Brain pericyte (primary cell): ENCODE measurements at places on chromosomes 3 and 15.

DNA sequence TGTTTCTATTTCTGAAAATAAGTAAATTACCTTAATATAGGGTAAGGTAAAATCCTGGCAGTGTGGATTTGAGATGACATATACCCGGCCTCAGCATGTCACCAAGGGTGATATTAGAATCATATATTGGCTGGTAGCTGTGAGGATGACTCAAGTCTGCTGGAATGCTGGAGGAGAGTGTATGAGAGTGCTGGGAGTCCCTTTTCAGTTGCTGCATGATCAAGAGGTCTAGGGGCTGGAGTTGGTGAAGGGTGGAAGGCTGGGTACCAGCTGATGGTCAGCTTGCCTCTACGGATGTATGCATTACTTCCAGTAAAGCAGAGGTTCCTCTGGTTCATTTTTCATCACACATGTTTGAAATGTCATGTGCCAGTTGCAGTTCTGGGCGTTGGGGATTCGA is 40.6 kb downstream of the SLC25A26 start:
- DNase-seq, result no peak

- DNase-seq, result no peak
Measured at GRCh38 chr3:62090066-62090465, 283.3 kb downstream of the FEZF2 start.

- DNase-seq, result no peak
Measured at GRCh38 chr15:52331490-52332240, 36.1 kb upstream of the MYO5C start.

- DNase-seq, result no peak
Measured at GRCh38 chr3:127794402-127794801, 27.9 kb downstream of the MGLL start.

DNA sequence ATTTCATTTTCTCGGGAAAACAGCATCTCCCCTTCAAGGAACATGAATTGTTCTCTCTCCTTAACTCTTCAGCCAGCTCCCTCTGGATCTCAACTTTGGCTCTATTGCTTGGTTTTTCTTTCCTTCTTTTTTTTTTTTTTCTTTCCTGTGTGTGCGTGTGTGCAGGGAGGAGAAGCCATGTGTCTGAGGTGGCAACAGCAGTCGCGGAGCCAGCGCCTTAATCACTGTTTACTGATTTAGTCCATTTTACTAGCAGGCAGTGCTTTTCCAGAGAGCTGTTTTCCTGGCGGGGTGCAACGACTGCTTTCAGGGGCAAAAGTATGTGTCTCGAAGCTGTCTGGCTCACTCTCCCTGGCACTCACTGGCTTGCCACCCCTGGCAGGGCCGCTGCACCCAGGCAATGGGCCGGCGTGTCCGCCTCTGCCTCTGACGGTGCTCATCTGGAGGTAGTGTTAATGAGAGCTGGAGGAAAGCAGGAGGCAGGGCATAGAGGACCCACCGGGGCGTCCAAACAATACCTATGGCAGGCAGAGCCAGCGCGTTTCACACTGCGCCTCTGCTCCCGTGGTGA is 835.4 kb upstream of the NR2F2 start:
- no peak for DNase-seq

- no peak for DNase-seq
Measured at GRCh38 chr3:53513556-53514190, 19.3 kb downstream of the CACNA1D start.

DNA sequence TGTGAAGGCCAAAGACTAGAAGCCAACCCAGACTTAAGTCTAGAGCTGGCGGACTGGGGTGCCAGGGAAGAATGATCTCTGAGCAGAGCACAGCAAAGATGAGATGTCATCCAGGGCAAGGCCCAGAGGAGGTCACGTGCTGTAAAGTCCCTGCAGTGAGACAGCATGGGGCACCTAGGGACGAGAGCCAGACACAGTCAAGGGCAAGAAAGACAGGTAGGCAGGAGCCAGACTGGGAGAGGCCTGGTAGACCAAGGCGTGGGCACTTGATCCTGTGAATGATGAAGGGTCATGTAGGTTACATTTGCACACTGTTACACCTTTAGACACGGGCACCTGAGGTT is 379.7 kb upstream of the PROK2 start:
- DNase-seq, result no peak

- no peak for DNase-seq
Measured at GRCh38 chr3:112470788-112471187, 28.5 kb downstream of the BTLA start.

DNA sequence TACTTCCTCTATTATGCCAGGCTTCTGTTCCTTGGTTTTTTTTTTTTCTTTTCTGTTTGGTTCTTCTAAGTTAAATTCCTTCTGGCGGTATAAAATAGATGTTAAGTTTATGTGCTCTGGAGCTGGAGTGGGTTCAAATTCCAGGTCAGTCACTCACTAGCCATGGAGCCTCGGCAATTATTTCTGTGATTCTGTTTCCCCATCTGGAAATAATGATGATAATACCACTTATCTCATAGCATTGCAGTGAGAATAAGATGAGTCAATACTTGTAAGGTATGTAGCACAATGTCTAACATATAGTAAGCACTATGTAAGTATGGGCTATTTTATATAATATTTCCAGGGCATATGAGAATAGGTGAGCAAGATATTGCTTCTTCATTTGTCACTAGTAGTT is 33.2 kb upstream of the ZDHHC23 start:
- DNase-seq, result no peak

GRCh38 chr15:74428970-74429780 is 4.6 kb downstream of the SEMA7A start:
- no peak for DNase-seq

DNA sequence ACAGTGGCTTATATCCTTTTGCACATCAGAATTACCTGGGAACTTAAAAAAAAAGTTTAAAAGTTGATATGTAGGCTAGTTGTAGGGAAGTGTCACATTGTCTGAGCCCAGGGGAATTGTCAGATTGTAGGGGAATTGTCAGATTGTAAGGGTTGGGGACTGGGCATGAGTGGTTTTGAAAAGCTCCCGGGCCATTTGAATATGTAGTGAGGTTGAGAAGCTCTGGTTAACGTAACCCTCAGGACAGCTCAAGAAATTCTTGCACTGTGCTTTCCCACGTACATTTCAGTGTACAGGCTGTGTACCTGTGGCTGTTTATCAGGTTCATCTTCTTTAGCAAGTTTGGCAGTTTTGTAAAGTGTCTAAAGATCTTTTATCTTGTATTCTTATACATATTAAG is 107.0 kb downstream of the FNDC3B start:
- no peak for DNase-seq

DNA sequence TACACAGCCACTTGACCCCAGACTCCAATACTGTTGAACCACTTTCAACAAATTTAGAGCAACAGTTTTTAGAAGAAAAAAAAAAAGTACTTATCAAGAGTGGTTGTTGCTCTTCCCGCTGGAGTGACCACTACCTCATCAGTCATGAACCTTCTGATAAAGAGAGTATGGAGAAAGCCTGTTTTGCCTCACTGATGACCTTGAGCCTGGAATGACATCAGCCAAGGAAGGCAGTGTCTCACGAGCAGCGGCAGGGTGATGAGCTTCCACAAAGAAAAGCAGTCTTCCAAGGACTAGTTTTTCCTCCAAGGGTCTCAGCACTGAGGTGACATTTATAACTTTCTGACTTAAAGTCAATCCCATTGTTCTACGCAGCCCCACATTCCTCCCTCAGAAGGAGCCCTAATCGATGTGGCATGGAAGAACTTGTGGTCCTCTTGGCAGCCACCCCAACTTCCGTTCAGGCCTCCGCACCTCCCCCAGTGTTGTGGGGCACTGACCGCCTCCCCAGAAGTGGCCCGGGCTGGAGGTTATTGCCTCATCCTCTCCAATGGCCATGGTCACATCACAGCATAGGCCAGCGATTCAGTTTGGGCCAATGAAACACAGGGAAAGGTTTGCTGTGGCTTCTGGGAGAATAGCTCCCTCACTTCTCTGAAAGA is 1.8 kb upstream of the CYP11A1 start:
- DNase-seq, result no peak

DNA sequence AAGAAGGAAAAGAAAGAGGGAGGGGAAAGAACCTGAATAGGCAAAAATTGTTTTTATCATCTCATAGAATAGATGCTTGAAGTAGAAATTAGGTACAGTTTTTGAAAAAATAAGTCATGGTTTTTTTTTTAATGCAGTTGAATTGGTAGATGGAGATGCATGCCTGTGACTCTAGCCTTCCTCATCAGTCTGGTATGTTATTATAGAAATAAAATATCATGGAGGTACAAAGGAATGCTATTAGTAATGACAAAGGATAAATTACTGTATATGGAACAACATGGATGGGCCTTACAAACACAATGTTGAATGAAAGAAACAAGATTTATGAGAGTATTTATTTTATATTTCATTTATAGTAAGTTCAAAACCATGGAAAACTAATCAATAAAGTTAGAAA is 162.4 kb upstream of the GALNT15 start:
- no peak for DNase-seq

DNA sequence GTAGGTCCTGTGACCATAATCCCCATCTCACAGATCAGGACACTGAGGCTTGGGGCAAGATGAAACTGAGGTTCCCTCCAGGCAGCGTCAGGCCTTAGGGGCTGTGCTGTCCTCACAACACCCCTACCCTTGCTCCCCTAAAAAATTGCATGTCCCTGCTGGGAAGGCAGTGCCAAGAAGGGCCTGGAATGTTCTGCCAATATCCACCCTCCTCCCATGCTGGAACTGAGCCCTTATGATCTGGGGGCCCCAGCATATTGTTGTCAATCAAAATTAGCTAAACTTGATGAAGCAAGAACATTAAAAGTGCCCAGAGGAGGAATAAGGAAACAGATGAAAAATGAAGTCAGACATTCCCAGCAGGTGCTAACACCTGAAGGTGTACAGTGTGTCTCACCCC is 13.4 kb upstream of the RTP3 start:
- no peak for DNase-seq

- no peak for DNase-seq
Measured at GRCh38 chr3:187744169-187745151, 808 bp downstream of the BCL6 start.

DNA sequence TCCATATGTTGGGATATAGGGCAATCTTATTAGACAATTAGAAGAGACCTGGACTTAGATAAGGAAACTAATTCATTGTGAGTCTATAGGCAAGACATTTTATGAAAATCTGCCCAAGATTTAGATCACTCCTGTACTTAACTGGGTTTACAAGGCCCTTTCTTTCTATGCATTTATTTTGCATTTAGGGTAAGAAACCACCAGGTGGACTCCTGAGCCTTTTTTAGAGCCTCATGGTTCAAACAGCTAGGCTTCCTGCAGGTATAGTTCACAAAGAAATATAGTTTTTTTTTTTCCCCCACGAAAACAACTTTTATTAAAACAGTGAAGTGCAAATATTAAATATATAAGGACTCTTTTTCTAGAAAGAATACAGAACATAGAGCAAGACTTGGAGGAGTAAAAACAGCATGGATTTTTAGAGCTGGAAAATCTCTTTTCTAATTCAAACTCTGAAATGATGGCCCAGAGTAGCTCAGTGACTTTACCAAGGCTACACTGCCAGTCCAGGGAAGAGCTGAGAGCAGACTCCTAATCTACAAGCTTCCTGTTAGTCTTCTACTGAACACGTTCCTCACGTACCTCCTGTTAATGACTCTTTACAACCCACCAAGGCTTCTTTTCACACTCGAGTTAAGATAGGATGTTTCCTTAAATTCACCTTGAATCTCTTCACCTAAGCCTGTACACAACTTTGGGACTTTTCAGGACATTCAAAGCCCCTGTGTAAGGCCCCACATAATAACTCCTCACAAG is 400.9 kb upstream of the ATP11B start:
- DNase-seq, result no peak

- no peak for DNase-seq
Measured at GRCh38 chr3:152893647-152894046, 58.7 kb downstream of the P2RY1 start.

- no peak for DNase-seq
Measured at GRCh38 chr15:75153087-75153486, 48.6 kb upstream of the C15orf39 start.

DNA sequence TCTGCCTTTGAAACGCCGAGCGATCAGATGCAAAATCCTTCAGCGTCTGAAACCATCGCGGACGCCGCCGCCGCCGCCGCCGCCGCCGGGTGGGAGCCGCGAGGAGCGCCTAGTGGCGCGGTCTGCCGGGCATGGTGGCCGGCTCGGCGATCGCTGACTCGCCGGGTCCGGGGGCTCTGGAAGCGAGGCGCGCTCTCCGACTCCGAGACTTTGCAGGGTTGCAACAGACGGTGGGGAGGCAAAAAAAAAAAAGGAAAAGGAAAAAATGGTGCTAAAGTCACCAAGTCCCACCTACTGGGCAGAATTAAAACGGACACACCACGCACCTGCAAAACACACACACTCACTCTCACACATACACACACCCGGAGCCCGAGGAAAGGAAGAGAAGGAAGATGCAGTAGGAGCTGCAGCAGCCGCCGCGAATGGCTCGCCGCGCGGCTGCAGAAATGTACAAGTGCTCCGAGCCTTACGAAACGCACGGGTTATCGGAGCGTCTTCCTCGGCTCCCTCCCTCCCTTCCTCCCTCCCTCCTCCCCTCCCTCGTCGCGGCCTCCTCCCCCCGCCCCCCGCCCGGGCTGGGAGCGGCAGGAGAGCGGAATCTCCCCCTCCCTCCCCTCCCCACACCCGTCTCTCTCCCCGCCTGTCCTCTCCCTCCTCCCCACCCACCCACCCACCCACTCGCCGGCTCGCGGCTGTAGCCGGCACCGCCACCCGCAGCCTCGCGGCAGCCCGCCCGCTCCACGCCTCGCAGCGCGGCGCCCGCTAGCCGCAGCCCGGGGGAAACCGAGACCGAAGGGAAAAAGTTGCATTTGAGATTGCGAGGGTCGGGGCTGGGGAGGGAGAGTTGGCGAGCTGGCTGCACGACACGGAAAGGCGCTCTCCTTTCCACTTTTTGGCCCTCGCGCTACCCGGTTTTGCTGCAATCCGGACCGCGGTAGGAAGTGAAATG is at the start of gene NTRK3:
NTRK3 (minus strand) TSS at position 461 of the 952 bp plus-strand sequence. CDS start 586 bp downstream, outside the sequence.
- no peak for DNase-seq

DNA sequence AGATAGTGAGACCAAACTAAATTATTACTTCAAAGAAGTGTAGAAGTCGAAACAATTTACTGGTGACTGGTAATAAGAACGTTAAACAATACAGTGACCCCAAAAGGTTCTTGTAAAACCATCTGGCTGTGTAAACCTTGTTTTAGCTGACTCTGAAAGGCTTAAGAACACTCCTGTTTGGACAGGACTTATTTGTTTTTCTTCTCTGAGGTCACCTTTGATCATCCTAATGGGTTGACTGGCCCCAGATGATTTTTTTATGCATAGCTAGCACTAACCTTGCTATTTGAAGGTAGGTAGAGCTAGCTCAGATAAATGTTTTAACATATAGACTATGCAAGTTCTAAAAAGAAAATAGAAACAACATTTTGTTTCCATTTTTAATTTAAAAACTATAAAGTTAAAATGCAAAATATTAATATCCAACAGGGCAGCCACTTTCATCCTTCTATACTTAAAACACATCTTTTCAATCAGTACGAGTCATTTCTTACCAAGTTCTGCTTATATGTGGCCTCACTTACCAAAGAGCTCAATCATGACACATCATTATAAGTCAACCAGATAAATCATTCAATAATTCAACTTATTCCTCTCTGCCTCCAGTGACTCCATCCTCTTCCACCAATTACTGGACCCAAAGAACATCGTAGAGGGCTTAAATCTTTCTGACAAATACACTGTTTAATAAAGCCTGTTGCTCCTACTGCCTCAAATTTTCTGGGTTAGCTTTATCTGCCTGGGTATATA is 158.8 kb downstream of the SSR3 start:
- DNase-seq, result no peak
